Stromal cell of bone marrow (primary cell): ENCODE measurements at places on chromosomes 4 and X.

GRCh38 chr4:113209153-113209552, 159.7 kb downstream of the ANK2 start:
- no peak for DNase-seq

DNA sequence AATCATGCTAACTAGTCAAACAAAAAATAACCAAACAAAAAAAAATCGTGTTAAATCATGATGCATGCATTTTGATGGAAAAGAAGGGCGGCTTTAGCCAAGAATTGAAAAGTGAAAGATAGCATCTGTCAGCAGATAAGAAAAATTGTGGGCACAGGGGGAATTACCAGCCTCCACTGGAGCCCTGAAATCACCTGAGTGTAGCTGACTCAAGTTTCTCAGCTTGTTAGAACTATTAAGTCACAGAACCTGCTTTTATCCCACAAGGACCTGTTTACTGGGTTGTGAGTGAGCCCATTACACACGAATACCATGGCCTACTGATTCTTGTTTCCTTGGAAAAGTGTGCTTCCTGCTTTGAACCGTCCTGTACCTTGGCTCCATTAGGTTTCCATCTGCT, 85.2 kb downstream of the COX18 start:
- DNase-seq = no peak

DNA sequence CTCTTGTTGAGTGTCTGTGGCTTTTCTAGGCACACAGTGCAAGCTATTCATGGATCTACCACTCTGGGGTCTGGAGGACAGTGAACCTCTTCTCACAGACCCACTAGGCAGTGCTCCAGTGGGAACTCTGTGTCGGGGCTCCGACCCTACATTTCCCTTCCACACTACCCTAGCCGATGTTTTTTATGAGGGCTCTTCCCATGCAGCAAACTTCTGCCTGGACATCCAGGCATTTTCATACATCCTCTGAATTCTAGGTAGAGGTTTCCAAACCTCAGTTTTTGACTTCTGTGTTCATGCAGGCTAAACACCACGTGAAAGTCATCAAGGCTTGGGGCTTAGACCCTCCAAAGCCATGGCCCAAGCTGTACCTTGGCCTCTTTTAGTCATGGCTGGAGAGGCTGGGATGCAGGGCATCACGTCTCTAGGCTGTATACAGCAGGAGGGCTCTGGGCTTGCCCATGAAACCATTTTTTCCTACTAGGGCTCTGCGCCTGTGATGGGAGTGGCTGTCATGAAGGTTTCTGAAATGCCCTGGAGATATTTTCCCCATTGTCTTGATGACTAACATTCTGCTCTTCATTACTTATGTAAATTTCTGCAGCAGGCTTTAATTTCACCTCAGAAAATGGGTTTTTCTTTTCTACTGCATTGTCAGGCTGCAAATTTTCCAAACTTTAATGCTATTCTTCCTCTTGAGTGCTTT, 249.8 kb upstream of the CPEB2 start:
- DNase-seq = no peak

DNA sequence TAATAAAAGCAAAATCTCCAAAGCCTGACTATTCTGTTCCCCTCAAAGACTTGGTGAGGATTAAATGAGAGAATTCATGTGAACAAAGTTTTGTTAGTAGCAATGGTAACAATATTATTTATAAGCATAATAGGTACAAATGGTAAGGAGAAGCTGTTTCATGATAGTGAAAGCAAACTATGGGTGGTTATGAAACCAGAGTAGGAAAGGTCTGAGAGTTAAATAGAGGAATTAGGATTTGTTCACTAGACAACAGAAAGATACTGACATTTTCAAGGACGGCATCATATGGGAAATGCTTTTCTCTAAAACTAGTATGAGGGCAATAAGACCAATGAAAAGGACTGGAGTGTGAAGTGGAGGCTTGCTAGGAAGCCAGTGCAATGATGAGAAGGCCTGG, 128.6 kb upstream of the FTHL17 start:
- DNase-seq = no peak

DNA sequence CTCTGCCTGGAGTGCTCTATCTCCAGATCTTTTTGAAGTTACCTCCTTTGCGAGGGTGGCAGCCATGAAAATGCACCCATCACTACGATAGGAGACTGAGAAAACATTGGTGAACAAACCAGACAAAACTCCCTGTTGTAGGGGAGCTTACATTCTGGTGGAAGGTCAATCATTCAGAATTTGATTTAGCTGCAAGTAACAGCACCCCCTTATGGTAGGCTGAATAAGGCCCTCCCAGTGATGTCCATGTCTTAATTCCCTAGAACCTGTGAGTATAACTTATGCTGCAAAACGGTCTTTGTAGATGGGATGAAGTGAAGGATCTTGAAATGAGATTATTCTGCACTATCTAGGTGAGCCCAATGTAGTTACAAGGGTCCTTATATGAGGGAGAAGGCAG, 5.6 kb upstream of the TEC start:
- DNase-seq = no peak

- no peak for DNase-seq
Measured at GRCh38 chrX:17922303-17922702, 61.2 kb upstream of the RAI2 start.

DNA sequence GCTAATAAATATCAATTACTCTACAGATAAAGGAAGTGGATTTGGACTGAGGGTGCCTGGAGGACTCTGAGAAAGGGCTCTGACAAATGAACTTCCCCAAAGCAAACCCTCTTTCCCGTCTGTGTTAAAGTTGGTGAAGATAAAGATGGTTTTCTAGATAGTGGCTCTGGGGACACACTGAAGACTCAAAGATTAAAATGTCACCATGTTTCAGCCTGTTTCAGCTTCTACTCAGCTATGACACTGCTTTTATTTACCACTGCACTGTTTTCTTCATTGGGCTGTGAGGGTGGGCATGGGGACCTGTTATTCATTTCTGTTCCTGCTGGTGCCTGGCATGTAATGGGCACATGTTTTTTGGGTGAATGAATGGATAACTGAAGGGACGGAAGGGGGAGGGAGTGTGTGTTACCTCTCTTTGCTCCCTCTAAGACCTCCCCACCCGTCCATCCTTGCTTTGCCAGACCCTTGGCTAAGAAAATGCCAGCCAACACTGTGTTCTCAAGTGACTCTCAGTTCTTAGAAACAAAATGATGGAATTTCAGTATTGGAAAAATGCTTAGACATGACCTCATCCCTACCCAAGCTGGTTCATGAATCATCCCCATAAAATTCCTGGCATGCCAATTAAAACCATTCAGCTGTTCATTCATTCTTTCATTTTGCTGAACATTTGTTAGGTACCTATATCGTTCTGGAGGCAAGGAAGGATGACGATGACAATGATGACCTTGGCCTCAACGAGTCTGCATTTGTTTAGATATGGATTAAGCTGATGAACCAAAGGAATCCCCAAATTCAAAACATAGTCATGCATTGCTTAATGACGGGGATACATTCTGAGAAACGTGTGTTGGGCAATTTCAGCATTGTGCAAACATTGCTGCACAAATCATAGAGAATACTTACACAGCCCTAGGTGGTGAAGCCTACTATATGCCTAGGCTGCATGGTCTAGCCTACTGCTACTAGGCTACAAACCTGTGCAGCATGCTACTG, 13.4 kb upstream of the STK32B start:
- peak; percentile 79 for DNase-seq

DNA sequence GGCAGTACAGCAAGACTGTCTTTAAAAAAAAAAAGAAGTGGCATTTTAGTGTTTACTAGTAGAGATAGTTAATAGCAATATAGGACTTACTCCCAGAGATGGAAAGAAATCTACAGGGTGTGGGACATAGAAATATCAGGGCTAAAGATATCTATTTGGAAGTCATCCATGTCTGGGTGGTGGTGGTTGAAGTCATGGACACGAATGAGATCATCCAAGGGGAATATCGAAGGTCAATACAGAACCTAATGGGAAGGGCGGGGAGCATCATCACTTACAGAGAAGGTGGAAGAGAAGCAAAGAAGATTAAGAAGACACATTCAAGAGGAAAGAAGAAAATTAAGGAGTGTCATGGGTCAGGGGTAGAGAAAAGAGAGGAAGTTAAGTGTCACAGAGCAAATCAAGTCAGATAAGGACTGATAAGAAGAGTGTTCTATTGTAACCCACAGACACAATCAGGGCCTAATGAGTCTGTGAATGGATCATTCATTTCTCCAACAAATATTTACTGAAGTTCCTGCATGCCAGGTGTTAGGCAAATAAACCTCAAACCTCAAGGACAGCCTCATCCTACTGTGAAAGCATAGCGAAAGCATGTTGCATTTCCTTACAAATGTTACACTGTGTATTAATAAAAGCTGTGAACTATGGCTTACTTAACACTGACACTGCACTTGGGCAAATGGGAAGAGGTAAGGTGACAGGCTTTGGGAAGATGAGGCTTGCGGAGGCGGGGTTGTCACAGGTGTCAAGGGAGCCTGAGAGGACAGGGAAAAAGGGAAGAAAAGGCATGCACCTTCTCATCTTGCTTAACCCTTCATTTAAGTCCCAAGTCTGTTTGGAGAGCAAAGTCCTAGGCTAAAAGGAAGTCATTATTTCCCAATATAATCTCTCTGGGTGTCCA, 65.3 kb downstream of the ELOVL6 start:
- no peak for DNase-seq

DNA sequence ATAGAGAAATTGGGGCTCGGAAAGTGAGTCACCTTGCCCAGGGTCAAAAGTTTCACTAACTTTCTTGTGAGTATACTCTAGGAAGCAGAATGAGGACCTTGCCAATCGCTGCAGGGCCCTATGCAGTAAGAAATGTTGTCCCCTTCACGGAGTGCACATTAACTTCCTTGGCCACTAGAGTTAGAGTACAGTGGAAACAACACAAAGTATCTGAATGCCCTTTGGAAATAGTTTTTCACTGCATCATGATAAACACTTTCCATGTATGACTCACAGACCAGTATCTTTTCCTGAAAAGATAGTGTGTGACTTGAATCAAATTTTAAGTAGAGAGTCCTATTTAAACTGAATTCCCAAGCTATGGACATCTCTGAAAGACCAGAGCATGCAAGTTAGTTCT, 45.5 kb upstream of the STK26 start:
- DNase-seq = peak; percentile 1

- DNase-seq = no peak
Measured at GRCh38 chrX:82092307-82092706, 890.4 kb downstream of the SH3BGRL start.

DNA sequence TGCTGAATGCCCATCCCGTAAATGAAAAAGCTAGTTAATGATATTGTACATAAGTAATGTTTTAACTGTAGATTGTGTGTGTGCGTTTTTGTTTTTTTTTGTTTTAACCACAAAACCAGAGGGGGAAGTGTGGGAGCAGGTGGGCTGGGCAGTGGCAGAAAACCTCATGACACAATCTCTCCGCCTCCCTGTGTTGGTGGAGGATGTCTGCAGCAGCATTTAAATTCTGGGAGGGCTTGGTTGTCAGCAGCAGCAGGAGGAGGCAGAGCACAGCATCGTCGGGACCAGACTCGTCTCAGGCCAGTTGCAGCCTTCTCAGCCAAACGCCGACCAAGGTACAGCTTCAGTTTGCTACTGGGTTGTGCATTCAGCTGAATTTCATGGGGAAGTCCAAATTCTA, at the start of gene SPP1:
Gene SPP1, plus strand, starts transcription at position 249 of the 400 bp plus-strand sequence. CDS start 1,182 bp downstream, outside the sequence.
- no peak for DNase-seq

- DNase-seq = no peak
Measured at GRCh38 chrX:7088968-7089615, 58.4 kb upstream of the STS start.

DNA sequence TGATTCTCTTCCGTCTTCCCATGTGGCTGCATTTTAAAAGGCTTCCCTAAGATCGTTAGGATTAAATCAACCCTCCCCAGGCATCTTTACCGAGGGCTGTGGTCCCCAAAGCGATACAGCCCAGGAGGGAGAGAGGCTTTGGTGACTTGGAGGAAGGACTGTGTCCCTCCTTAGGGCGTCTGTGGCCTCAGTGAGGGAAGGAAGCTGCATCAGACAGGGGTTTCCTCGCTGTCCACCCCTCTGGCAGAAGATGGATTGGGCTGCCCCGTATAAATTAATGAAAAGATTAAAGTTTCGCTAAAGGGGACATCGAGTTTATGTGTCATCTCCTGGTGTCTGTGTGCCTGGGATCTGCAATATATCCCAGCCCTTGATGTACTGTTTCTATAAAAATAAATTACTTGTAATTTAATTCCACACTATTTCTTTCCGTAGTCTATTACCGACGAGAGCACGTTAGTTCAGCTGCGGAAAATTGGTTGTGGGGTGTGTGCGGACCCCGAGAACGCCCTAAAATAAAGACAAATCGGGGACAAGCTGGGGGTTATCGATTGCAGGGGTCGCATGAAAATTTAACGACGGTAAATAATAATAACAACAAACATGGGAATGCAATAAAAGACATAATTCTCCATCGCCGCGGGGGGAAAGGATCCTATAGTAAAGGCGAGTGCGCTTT, 6.5 kb downstream of the SHOX start:
- no peak for DNase-seq

DNA sequence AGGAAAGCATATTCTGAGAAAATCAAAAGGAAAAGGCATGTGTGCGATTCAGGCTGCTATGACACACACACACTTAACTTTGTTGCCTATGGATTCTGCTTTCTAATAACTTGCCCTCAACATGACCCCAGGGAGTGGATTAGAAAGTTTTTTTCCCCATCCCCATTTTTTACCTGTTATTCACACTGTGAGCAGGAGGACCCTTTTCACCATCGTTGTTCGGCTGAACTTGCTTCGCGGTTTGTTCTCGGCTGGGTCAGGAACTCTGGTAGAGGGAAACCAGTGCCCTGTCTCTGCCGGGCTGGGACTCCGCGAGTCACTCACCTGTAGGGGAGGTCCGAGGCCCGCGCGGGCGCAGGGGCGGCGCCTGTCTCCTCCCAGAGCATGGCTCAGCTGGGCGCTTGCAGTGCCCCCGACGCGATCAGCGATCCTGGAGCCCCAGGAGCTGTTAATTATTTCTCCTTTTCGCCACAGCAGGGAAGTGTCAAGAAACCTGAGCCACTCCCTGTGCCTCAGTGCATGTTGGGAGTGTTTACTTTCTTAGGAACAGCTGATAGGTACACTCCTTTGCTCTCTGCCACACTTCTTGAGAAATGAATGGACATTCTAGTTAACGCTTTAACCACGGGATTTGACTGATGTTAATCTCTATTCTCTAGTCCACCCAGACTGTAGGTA, at the start of gene RASSF6:
Gene RASSF6, minus strand, starts transcription at position 322 of the 678 bp plus-strand sequence. CDS start 8,641 bp downstream, outside the sequence.
- DNase-seq = no peak

DNA sequence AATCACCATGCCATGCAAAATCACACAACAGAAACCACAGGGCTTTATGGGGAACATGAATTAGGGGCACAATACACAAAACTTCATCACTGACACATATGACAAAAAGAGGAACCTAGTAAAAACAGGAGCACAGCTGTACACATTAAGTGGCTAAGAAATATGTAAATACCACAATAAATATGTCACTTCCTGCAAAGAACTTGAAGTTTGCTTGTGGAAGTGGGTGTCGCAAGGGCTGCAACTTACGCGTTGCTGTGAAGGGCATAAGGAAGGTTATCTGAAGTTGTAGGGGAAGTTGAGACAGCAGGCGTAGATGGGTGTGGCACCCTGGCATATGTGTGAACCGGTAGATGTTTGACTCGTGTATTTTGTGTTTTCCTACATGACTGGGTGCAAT, 42.4 kb downstream of the CLCN4 start:
- no peak for DNase-seq
